SK-N-MC (cell line): ENCODE measurements at places on chromosomes 12 and 14.

- DNase-seq: no peak
These were observed 12.8 kb downstream of the MYL2 start for GRCh38 chr12:110907583-110907982.

GRCh38 chr12:29970501-29970900, 186.8 kb upstream of the TMTC1 start:
- DNase-seq: no peak

DNA sequence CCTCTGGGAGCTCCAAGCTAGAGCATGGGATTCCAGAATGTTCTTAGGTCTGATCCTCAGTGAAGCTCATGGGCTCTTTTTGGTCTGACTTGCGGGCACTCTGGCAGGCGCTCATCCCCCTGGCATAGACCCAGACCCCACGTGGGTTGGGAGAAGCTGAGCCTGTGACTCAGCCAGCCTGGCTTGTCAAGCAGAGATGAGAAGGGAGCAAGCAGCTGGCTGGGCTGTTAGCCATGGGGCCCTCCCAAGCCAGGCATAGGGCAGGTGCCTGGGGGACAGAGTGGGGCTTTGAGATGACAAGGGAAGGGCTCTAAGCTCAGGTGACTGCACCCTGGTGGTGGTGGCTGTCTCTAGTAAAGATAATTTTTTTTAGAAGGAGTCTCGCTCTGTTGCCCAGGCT, 80.3 kb upstream of the NOS1 start:
- no peak for DNase-seq

GRCh38 chr14:29643433-29644211, 284.0 kb downstream of the PRKD1 start:
- DNase-seq: no peak

- no peak for DNase-seq
These were observed 25.6 kb downstream of the CRACR2A start for GRCh38 chr12:3727354-3727753.

DNA sequence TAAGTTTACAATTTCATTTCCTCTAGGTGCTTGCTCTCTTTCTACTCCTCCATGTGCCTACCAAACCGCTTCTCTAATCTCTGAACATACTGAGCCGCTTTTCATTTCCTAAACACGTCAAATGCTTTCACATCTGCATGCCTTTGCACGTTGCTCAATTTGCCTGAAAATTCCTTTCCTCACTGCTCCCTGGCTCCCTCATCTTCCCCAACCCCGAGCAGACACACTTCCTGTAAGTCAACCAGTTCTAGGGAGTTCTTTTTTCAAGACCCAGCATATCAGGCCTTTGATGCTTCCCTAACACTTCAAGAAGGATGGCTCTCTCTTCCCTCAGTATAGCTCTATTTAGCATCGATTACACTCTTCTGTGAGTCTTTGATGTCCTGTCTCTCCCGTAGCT, 50.3 kb downstream of the LMO3 start:
- no peak for DNase-seq

GRCh38 chr14:66493750-66494149, 7.6 kb downstream of the CCDC196 start:
- no peak for DNase-seq

DNA sequence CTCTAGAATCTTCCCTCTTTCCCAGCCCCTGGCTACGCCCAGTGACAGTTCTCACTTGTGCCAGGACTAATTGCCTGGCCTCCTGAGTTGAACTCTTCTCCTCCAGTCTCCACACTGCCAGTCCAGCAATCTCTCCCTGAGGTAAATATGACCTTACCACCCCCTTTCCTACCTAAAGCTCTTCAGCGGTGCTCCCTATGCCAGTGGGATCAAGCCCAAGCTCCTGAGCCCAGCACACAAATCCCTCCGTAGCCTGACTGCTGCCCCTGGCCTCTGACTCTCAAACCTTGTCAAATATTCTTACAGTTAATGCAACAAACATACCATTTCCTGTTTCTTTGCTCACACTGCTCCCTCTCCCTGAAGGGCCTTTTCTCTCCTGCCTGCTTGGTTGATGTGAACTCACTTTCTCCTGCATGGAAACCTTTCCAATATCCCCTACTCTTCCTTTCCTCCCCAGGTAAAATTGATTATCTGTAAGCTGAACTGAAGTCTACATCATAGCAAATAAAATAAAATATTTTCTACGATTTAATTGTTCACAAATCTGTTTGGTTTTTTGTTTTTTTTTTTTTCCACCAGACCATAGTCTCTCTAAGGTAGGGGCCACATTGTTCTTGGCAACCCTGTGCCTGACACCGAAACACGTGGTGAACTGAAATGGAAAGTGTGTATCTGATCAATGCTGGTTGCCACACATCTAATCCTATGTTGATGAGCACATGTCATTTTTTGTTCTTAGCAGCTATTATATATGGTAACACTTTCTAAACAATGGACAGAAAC, 147.5 kb downstream of the SLC38A6 start:
- no peak for DNase-seq

- DNase-seq: no peak
These were observed 23.4 kb downstream of the CACNA1C start for GRCh38 chr12:2076196-2076570.

DNA sequence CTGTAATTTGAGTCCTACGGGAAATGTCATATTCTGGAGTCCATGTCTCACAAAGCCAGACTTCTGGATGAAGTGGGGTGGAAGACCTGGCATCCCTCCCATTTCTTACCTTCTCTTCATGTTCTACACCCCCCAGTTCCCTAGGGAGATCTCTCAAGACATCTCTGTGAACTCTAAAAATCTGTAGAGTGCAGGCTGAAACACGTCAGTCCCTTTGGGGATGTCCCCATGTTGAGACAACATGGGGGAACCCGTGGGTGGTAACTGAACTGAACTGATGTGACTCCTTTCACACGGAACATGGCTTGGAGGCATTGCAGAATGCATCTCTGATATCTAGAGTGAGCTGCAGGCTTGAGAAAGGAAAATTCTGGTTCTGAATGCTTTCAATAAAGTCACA, 15.2 kb downstream of the SERPINA12 start:
- DNase-seq: no peak

DNA sequence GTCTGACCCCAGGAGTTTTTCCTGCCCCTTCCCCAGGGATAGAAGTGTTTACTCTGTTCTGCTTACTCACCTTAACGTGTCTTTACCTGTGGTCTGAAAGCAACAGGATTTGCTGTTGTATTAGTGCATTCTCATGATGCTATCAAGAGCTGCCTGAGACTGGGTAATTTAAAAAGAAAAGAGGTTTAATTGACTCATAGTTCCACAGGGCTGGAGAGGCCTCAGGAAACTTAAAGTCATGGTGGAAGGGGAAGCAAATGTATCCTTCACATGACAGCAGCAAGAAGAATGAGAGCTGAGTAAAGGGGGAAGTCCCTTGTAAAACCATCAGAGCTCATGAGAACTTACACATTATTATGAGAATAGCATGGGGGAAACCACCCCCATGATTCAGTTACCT, 240.4 kb downstream of the SNAPC1 start:
- no peak for DNase-seq

GRCh38 chr12:52929538-52929937, 19.4 kb upstream of the KRT18 start:
- DNase-seq: no peak

DNA sequence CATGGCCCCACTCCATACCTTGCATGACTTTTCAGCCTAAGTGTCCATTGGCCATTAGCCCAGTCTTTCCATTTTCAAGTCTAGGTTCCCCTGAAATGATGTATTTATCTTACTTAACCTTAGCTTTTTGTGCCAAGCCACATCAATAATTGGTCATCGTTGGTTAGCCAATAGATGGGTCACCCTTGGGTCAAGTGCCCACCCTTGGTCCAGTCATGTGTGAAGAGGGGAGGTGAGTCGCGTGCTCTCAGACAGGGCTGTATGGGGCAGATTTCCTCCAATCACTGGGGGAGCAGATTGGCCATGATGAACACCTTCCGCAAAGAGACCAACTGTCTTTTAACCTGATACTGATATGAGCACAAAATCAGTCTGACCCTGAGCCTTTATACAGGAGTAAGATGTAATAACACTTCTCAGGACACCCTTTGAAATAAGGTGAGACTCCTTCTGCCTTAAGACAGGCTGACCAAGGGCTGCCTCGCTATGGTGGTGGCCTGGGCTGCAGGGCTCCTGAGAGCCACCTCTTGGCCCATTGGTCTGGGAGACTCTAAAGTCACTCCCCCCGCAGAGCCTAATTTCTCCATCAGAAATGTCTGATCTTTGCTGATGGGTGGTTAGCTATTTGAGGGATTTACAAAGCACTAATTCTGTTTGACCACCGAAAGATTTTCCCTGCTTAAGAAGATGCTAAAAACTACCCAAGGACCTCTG, 143.2 kb downstream of the ZFP36L1 start:
- no peak for DNase-seq

GRCh38 chr12:54629925-54630324, 4.8 kb downstream of the LACRT start:
- DNase-seq: no peak

- DNase-seq: no peak
These were observed 246.2 kb downstream of the C12orf42 start for GRCh38 chr12:103249607-103250006.

DNA sequence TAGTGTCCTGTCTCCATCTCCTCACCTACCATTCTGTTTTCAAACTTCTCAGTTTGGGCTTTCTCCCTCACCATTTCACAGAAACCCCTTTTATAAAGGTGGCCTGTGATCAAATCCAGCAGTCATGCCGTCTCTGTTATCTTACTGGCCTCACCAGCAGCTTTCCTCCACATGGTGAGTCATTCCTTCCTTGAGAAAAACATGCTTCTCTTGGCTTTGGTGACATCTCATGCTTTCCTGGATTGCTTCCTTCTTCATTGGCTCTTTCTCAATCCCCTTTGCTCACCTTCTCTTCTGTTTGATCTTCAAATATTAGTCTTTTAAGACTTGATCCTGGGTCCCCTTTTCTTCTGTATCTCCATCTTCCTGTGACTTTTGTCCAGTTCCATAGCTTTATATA, 164.9 kb downstream of the ANO4 start:
- no peak for DNase-seq

- DNase-seq: no peak
These were observed 82.7 kb downstream of the GRIP1 start for GRCh38 chr12:66596199-66596598.

DNA sequence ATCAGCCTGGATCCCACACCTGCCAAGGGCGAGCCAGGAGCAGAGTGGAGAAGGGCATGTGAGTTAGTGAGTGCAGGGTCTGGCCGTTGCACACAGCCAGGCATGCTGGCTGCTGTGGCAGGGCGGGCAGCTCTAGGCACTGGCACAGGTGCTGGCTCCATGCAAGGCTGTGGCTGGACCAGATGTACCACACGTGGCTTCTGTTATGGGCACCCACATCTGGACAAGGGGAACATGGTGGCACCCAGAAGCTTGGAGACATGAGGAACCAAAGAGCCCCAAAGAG, 20.1 kb downstream of the SERPINA3 start:
- no peak for DNase-seq

GRCh38 chr12:6638305-6638704, 2.5 kb upstream of the LPAR5 start:
- no peak for DNase-seq

GRCh38 chr12:75599061-75599460, 87.7 kb upstream of the KRR1 start:
- DNase-seq: no peak

GRCh38 chr12:131939007-131939406, 9.9 kb downstream of the PUS1 start:
- DNase-seq: no peak

GRCh38 chr14:61472011-61472672, 150.8 kb downstream of the PRKCH start:
- DNase-seq: peak; percentile 57

DNA sequence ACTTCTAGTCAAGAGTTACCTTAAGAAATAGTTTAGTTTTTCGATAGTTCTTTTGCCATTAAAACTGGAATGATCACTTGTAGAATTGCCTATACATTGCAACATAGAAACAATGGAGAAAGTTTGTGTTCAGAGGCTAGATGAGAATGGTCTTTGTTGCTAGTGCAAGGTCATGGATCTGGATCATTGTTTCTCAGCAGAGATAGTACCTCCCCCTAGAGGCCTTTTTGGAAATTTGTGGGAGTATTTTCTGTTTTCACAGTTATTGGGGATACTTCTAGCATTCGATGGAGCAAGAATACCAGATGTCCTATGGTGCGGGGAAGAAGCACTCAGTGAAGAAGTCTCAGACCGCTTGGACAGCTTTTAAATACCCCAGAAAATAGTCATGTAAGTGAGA, 138.8 kb upstream of the HMGA2 start:
- no peak for DNase-seq

DNA sequence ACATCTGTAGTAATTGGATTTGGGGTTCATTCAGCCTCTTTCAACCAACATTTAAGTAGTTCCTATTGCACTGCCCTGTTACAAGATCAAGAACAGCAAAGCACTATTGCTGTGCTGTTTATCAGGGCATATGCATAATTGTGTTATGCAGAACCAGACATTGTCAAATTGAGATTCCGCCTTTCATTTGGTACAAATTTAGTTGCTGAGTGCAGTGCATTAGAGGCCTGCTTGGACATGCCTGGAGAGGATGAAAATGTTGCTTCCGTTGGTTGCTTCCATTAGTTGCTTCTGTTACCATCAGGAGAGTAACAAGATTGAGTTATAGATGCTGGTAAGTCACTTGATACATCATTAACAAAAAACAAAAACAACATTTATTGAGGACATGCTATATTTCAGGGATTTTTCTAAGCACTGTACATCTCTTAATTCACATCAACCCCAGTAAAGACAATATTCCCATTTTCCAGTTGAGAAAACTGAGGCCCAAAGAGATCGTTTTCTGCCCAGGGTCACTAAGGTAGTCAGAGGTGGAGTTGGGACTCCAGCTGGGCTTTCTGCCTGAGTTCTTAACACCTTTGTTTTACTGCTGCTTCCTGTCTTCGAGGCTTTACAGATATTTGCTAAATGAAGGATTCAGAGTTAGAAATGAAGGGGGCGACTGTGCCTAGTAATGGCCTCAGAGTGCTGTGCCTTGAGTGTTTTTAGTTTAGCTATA, 79.3 kb downstream of the PPP2R5C start:
- no peak for DNase-seq

- no peak for DNase-seq
These were observed 51.9 kb downstream of the CCDC91 start for GRCh38 chr12:28242129-28242495.

- no peak for DNase-seq
These were observed 1.8 kb downstream of the KCNA1 start for GRCh38 chr12:4911316-4911994.

GRCh38 chr14:34059925-34060650, 109.2 kb upstream of the EGLN3 start:
- no peak for DNase-seq

- DNase-seq: no peak
These were observed 8.0 kb downstream of the PHB2 start for GRCh38 chr12:6962285-6963015.

GRCh38 chr12:65392491-65392890, 114.0 kb downstream of the MSRB3 start:
- no peak for DNase-seq

- no peak for DNase-seq
These were observed 2.3 kb downstream of the KDM2B start for GRCh38 chr12:121578230-121579189.
